PC-3 (cell line): ENCODE measurements at places on chromosomes 3 and 15. TPM values are rescaled to one million over a fixed set of nuclear protein-coding genes. Genes with fewer than 3 reads are reported as not detected.

- H3K36me3 ChIP-seq, result no peaks in the 10 kb centered on the region
- no peak for DNase-seq
- H3K4me3 ChIP-seq, result no peak overlapping the region
- peaks cover 38% of the 10 kb centered on the region for H3K4me1 ChIP-seq
- no peak overlapping the region for H3K27ac ChIP-seq
- no peaks in the 10 kb centered on the region for H3K27me3 ChIP-seq
These were observed 70.2 kb upstream of the ST3GAL6 start for GRCh38 chr3:98692787-98693473.

DNA sequence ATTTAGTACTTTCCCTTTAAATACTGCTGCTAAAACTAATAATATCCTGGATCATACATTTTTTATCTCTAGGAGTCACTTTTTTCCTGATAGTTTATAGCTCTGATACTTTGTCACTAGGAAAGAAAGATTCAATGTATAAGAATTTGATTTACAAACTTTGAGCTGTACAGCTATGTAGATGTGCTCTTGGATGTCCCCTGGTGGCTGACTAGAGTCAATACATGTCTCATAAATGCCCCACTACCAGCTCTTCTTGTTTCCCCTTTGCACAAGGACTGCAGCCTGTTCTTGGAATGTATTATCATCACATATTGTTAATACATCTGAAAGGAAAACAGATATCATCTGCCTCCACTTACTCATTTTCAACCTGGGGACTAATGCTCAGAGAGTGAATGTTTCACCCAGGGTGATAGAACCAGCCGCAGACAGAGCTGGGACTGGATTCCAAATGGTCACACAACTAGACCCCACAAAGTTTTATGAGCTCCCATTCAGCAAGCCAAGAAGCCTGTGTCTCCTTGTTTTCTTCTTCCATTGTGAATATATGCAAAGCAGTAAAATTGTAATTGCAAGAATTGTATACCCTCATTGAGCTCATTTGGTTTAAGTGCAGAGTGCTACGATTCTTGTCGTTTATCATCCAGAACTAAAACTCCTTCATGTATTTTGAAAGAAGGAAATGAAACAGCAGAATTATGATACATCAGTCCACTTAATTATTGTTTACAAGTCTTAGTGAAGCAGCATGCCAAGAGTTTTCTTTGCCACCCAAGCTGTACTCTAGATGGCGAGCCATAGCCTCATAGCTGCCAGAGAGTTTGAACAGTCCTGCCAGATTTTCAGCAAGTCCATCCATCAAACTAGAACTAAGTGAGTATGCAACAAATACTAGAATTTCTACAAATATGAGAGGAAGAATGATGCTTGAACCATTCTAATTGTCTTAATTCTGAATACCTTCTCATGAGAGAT lies 261.6 kb upstream of the LMCD1 start:
- H3K4me1 ChIP-seq, result no peaks in the 10 kb centered on the region
- no peaks in the 10 kb centered on the region for H3K27me3 ChIP-seq
- no peak overlapping the region for H3K27ac ChIP-seq
- H3K36me3 ChIP-seq, result no peaks in the 10 kb centered on the region

DNA sequence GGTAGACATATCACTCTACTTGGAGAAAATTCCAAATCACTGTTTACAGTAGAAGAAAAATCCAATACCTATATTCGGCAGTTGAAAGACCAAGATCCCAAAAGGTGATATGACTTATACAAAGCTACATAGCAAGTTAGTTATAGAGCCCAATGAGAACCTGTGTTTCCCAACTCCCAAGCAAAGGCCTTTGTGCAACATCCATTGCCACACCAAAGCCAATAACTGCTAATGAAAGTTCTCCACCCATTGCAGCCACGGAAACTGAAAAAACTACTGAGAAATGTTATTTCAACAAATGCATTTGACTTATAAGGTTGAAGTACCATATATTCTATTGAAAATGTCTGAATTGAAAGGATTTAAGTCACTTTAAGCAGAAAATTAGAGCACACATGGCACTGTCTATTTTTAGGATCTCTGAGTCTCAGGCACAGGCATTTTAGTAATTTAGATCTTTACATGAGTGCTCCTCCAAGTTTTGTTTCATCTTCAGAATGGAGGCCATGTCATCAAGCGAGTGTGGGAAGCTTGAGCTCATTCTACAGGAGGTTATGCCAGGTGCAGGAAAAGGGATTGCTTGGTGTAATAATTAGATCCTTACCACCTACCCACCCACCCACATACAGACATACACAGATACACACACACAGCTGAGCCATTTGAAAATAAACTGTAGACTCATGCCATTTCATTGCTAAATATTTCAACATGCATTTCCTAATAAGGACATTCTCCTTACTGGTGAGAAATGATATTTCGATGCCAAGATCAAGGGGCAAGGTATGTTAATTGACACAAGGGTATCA lies 19.7 kb upstream of the ANO10 start:
- H3K36me3 ChIP-seq, result no peaks in the 10 kb centered on the region
- H3K27ac ChIP-seq, result no peak overlapping the region
- no peak for DNase-seq
- H3K4me3 ChIP-seq, result no peak overlapping the region
- peaks cover 22% of the 10 kb centered on the region for H3K4me1 ChIP-seq

GRCh38 chr3:120177151-120177550 lies 82.9 kb upstream of the GSK3B start:
- no peaks in the 10 kb centered on the region for H3K36me3 ChIP-seq
- H3K4me1 ChIP-seq, result peaks cover 40% of the 10 kb centered on the region
- H3K27me3 ChIP-seq, result no peaks in the 10 kb centered on the region
- H3K27ac ChIP-seq, result peak overlapping the region; percentile 61
- H3K4me3 ChIP-seq, result peak overlapping the region; percentile 42

DNA sequence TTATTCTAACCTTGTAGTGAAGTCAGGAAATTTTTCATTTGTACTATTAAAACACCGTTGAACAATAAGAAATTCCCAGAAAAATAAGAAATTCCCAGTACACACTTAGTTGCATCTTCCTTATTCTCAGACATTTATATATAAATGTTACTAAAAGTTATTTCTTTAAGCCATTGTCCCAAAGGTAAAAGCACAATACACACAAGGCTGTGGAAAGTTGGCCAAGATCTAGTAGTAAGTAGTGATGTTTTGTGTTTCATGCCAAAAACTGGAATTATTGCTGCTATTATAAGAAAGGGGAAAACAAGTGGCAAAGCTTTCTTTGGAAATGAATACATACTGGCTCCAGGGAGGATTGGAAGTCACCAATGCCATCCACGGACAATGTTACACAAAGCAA lies 802.5 kb upstream of the DPPA4 start:
- H3K4me3 ChIP-seq, result no peak overlapping the region
- no peaks in the 10 kb centered on the region for H3K27me3 ChIP-seq
- DNase-seq, result no peak
- no peak overlapping the region for H3K27ac ChIP-seq
- H3K36me3 ChIP-seq, result no peaks in the 10 kb centered on the region

DNA sequence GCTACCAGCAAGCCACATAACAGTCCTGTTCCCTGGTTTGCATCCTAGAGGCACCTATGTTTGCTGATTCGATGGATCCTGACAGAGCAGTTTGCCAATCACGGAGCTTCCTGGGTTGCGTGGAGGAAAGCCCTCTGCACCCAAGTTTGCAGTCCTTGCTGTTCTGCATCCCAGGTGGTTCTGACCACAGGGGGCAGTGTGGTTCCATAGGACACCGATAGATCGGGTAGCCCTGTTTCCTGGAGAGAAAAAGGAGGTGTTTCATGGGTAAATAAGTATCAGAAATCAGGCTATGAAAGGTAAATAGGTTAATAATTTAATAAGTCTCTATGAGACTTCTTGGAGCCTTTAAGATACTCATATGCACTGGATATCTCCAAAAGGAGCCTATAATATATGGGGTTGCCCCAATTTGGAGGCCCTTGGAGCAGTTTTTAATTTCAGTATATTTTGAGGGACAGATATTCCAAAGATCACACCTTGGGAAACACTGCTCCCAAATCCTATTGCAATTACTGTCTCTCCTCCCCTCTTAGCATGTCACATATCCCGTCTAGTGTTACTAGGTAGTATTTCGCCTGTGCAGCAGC lies 194.6 kb upstream of the TPM1 start:
- H3K4me3 ChIP-seq, result no peak overlapping the region
- H3K4me1 ChIP-seq, result peaks cover 27% of the 10 kb centered on the region
- no peak overlapping the region for H3K27ac ChIP-seq
- no peaks in the 10 kb centered on the region for H3K27me3 ChIP-seq
- peak; percentile 74 for DNase-seq

DNA sequence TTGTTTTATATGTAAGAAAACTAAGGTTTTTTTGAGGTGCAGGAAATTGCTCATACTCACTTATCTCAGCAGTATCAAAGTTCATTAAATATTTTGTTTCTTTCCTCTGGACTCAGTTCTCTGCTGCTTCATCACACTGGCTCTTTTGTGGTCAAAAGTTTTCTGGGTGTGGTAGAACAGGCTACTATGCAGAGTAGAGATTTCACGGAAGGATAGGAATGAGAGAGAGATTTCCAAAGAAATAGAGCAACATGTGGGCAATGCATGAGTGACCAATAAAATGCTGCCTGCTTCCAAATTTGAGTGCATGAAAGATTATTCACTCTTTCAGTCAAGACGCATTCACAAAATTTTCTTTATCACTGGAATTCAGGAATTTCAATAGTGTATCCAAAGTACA lies 577.3 kb upstream of the SEMA6D start:
- no peaks in the 10 kb centered on the region for H3K36me3 ChIP-seq
- H3K27ac ChIP-seq, result no peak overlapping the region
- no peaks in the 10 kb centered on the region for H3K27me3 ChIP-seq
- H3K4me1 ChIP-seq, result no peaks in the 10 kb centered on the region
- no peak for DNase-seq

DNA sequence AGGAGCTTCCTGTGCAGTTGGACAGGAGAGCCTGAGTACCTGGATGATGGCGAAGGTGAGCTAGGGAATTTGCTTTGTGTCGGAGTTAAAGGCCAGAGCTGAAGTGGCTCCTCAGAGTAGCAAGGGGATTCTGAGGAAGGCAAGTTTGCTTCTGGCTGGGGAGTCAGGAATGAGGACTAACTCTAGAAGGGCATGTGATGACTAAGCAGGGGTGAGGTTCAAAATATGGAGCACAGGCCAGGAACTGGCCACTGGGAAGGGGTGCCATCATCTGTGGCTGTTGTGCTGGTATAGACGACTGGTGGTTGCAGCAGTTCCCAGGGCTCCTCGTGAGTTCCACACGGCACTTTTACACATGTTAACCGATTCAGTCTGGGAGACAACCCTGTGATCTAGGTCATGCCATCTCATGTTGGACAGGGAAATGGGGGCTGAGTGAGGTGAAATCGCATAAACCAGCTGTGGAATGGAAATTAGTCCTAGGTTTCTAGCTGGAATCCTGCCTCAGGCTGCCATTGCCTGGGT lies 100.8 kb downstream of the EEFSEC start:
- H3K27ac ChIP-seq, result no peak overlapping the region
- peaks cover 3% of the 10 kb centered on the region; the same call in 1 of the 2 replicates for H3K4me1 ChIP-seq
- H3K36me3 ChIP-seq, result peaks cover 2% of the 10 kb centered on the region
- H3K4me3 ChIP-seq, result no peak overlapping the region
- no peaks in the 10 kb centered on the region for H3K27me3 ChIP-seq

- no peak overlapping the region for H3K27ac ChIP-seq
- no peaks in the 10 kb centered on the region for H3K4me1 ChIP-seq
- H3K27me3 ChIP-seq, result no peaks in the 10 kb centered on the region
- H3K4me3 ChIP-seq, result no peak overlapping the region
These were observed 33.5 kb upstream of the ACKR4 start for GRCh38 chr3:132563420-132564069.

- no peaks in the 10 kb centered on the region; the same call in 1 of the 2 replicates for H3K36me3 ChIP-seq
- DNase-seq, result peak; percentile 21
- H3K27me3 ChIP-seq, result no peaks in the 10 kb centered on the region
- no peak overlapping the region for H3K27ac ChIP-seq
- no peak overlapping the region for H3K4me3 ChIP-seq
These were observed 45.6 kb downstream of the SENP2 start for GRCh38 chr3:185631508-185632206.

DNA sequence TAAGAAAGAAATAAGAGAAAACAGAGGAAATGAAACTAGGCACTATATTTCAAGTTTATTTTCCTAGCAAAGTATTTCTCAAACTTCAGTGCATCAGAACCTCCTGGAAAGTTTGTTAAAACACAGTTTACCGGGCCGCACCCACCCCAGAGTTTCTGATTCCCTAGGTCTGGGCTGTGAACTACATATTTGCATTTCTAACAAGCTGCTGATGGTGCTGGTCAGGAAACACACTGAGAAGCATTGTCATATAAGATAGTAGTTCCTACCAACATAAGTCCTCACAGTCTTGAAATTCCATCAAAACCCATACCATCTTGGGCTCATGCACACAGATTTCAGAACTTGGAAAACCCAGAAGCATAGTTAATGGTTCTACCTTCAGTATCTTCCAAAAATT lies 8.3 kb downstream of the SLC9A9 start:
- DNase-seq, result no peak
- no peak overlapping the region for H3K27ac ChIP-seq
- H3K36me3 ChIP-seq, result no peaks in the 10 kb centered on the region
- no peak overlapping the region for H3K4me3 ChIP-seq

- H3K27me3 ChIP-seq, result peaks cover 94% of the 10 kb centered on the region
- H3K36me3 ChIP-seq, result no peaks in the 10 kb centered on the region
- H3K27ac ChIP-seq, result no peak overlapping the region
- H3K4me1 ChIP-seq, result no peaks in the 10 kb centered on the region
- DNase-seq, result no peak
These were observed 12.7 kb downstream of the SOX2 start for GRCh38 chr3:181724192-181724965.

- H3K36me3 ChIP-seq, result no peaks in the 10 kb centered on the region
- H3K4me3 ChIP-seq, result no peak overlapping the region
- H3K27me3 ChIP-seq, result no peaks in the 10 kb centered on the region
- H3K4me1 ChIP-seq, result no peaks in the 10 kb centered on the region
These were observed 119.9 kb upstream of the FEZF2 start for GRCh38 chr3:62493109-62493801.

DNA sequence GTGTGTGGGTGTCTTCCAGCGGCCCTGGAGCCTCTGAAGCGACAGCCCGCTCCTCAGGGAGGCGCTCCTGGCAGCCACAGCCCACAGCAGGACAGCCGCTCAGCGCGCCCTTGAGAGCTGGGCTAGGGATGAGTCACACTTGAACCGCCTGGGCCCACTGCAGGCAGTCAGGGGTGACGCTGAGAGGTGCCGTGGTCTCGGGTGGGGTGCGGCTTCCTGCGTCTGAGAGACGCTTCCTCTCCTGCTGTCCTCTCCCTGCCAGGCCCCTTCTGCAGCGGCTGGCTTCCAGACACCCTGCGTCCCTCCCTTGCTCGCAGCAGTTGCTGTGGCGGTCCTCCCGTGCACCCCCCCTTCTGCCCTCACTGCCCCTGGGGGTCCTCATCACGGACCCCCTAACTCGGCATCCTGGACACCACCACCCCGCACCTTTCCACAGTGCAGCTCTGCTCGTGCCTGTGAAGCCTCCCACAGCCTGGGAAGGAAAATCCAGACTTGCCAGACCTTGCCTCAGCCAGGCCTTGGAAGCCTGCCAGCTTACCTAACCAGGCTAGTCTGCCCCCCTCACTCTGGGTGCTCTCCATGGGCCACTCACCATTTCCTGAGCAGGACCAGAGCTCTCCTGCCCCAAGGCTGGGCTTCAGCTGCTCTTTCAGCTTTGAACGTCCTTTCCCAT lies 1.1 kb upstream of the SPTBN5 start:
- peak; percentile 82 for DNase-seq
- H3K4me3 ChIP-seq, result peak overlapping the region; percentile 53
- no peaks in the 10 kb centered on the region for H3K27me3 ChIP-seq
- H3K27ac ChIP-seq, result peak overlapping the region; percentile 86
- peaks cover 20% of the 10 kb centered on the region for H3K4me1 ChIP-seq

GRCh38 chr3:127417709-127418559 lies 130.1 kb upstream of the PRR20G start:
- no peak overlapping the region for H3K27ac ChIP-seq
- H3K36me3 ChIP-seq, result no peaks in the 10 kb centered on the region
- no peak for DNase-seq
- H3K4me3 ChIP-seq, result no peak overlapping the region

The HIGD2B gene
- 0.11 TPM in 1 of 2 replicates, not detected in the other for total RNA-seq

The GRAMD2A gene
- total RNA-seq, result 0.07 TPM in 1 of 2 replicates, not detected in the other

The SCG3 gene
- total RNA-seq, result not detected in 2 replicates

The TPRG1 gene
- total RNA-seq, result 1.1 and 1.2 TPM in 2 replicates

The LRRK1 gene
- total RNA-seq, result 7.0 and 11.4 TPM in 2 replicates

The SLMAP gene
- total RNA-seq, result 55.2 and 60.0 TPM in 2 replicates
